Activated T-cell treated with anti-CD3 and anti-CD28 coated beads for 48 hours (primary cell): ENCODE measurements at places on chromosomes 6 and 20.

DNA sequence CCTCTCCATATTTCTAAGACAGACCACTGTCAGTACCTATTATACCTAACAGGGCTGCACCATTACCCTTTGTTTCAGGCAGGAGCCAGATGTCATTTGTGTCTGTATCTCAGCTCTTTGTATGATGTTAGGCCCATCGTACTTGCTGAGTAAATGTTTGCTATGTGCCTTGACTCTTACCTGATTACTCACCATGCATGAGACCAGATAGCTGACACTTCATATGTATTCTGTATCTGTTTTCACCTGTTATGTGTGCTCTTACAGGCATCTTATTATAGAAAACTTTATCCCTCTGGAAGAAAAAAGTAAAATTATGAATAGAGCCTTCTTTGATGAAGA lies 31.7 kb upstream of the ASXL1 start:
- DNase-seq: no peak

DNA sequence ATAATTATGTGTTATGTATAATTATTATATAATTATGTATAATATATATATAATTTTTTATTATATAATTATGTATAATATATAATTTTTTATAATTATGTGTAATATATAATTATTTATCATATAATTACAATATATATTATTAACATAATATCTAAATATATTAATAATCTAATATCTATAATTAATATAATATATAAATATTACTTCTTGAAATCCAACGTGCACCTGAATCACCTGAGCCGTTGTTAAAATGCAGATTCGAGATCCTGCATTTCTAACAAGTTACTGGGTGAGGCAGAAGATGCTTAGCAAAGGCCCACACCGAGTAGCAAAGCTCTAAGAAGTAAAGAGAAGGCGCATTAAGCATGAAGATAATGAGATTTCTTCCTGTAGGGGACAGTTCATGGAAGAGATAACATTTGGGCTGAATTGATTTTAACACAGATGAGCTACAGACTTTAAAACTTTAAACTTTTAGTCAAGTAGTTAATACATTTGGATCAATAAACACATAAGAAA lies 406.4 kb upstream of the PLCB4 start:
- DNase-seq: no peak

DNA sequence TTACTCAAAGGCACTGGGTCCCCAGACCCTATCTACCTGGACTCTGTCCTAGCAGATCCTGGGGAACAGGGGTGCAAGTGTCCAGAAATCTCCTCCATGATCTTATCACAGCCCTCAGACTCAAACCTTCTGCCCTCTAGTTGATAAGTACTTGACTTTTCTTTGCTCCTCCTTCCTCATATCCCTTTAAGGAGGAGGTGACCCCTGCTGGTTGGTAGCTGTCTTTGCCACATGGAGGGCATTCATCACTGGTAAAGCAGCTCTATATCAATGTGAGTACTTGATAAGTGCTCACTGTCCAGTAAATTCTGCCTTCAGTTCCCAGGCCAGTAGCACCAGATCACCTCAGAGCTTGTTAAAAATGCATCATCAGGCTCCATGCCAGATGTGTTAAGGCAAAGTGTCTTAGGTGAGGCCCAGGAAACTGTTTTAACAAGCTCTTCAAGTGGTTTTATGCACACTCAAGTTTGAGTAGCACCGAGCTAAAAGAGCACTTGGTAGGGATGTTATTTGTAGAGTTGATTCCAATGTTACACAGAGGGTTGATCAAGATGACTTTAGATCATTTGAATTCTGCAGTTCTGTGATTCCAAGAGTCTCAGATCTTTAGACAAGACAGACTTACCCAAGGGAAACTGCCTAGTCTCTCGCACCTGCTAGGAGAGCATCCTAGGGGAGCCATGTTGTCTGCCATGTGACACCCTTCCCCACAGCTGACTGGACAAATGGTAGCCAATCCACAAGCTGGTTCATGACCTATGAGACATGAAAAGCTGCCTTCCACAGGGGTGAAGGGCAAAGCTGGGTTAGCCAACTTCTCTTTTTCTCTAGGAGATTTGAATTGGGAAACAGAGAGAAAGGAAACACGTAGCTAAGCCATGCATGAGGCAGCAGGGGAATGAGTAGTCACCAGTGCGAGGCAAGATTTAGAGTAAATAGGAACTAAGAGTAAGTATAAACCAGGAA lies 18.6 kb downstream of the TREML2 start:
- DNase-seq: peak; percentile 28

GRCh38 chr6:165308926-165309731 lies at the start of gene C6orf118:
TSS of gene C6orf118 (minus strand) at chr6:165309605. CDS start at chr6:165309586, 19 bp downstream.
- DNase-seq: no peak

- DNase-seq: no peak
Observed at GRCh38 chr6:93087606-93088005, 331.8 kb downstream of the EPHA7 start.

DNA sequence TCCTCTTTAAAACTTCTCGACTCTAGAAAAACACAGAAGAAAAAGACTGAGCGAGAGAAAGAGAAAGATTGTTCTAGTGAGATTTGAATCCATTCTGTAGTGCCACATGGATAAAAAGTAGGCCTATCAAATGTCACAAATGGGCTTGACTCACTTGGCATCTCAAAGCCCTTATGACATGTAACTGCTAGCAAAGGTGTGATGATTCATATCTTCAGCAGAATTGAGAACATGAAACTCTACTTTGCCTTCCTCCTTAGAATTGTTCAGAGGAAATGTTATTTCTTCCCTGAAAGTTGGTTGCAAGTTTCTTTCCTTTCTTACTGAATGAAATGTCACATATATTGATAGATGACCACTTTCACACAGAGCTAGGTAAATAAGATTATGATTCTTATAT lies 40.4 kb upstream of the DUSP22 start:
- no peak for DNase-seq

- no peak for DNase-seq
Observed at GRCh38 chr20:16313917-16314316, 259.3 kb downstream of the KIF16B start.

DNA sequence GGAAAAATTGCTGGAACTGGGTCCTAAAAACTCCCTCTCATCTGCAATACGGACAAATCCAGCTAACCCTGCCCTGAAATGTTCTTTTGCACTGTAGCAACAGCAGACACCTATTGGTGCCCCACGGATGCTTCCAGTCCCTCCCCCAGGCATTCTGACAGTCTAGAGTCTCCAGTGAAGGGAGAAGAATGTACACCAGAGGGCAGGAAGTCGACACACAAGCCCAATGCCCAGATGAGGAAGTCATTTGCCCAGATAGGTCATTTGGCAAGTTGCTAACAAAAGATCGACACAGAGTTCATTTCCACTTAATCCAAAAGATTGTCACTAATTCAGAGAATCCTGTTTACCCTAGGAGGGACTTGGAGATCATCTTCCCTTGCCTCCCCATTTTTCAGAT lies 293.0 kb upstream of the PRDM1 start:
- no peak for DNase-seq

- no peak for DNase-seq
Observed at GRCh38 chr6:10723567-10723881, 654 bp downstream of the TMEM14C start.

DNA sequence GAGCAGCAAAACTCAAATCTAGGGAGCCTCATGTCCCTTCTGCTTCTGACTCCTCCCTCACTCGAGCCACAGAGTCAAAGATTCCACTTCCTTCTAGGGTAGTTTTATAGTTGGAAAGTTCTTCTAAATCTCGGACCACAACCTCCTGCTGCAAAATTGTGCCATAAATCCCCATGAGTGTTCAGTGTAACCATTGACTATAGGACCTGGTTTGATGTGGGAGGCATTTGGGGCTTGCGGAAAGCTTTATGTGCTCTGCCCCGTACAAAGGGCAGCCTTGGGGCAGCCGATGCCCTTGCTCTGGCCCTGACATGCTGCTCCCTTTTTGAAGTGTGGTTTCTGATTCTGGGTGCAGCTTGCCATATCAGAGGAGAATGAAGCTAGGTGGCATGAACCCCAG lies 43.6 kb upstream of the IER3 start:
- no peak for DNase-seq

DNA sequence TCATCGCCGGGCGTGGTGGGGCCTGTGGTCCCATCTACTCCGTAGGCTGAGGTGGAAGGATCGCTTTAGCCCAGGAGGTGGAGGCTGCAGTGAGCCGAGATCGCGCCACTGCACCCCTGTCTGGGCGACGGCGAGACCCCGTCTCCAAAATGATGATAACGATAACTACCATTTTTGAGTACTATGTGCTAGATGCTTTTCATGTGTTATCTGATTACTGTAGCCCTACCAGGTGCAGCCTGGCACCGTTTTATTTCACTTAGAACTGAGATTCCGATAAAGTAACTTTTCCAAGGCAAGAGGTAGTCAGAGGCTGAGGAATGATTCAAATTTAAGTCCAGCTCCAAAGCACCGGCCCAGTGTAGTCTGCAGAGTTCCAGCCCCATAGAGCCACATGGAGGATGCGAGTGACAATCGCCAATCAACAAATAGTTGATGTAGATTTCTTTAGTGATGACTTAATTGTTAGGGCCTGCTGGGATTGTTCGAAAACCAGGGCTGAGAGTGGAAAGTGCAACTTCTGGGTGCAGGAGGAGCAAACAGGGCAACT lies 727 bp downstream of the ERMARD start:
- DNase-seq: no peak

DNA sequence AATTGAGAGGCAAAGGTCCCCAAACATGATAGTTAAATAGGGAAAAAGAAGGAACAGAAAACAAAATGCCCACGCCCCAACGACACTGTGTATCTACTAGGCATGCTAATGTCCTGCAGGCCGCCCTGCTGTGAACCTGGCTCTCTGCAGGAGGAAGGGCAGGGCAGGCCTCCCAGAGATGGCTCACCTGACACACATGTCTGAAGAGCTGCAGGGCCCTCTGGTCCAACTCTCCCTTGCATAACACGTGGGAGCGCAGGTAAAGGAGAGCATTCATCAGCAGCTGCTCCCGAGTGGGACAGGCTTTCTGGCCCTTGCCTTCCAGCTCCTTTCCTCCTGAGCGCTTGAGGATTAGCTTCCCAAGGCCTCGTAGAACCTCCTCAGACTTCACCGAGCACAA lies 53.7 kb upstream of the LYRM2 start:
- no peak for DNase-seq

DNA sequence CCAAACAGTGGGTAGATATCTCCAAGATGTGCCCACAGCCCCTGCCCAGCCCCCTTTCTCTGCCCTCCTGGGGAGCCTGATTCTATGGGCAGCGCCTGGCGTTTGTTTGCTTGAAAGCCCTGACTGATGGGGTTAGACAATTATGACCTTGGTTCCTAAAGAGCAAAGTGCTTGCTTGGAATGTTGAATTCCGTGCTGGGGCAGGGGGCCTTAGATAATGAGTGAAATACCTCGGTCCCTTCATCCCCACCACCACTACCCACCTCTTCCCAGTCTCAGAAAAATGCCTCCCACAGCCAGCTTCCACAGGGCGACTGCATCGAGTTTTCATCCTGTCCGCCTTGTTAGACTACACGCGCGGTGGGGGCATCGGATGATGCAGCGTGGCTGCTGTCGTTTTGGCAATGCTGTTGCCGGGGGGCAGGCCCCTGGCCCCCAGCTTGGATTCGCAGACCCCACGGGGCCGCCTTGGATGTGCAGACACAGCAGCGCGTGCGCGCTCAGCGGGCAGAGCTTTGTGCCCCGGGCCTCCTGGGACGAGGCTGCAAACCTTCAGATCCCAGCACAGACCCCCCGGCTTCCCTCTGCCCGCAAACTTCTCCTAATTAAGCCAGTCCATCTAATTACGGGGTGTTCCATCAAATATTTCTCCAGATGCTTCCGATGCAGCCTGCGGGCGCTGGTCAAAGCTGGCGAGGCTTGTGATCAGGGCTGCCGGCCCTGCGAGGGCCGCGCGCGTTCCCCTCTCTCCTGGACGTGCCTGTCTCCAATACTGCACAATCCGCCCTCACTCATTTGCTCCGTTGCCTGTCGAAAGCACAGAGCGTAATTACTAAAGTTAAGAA lies 86.1 kb downstream of the LINC00237 start:
- DNase-seq: no peak

GRCh38 chr6:117482240-117483003 lies at the start of gene DCBLD1:
TSS of gene DCBLD1 (plus strand) at chr6:117482674. CDS start at chr6:117482782, 108 bp downstream.
- DNase-seq: peak; percentile 57

DNA sequence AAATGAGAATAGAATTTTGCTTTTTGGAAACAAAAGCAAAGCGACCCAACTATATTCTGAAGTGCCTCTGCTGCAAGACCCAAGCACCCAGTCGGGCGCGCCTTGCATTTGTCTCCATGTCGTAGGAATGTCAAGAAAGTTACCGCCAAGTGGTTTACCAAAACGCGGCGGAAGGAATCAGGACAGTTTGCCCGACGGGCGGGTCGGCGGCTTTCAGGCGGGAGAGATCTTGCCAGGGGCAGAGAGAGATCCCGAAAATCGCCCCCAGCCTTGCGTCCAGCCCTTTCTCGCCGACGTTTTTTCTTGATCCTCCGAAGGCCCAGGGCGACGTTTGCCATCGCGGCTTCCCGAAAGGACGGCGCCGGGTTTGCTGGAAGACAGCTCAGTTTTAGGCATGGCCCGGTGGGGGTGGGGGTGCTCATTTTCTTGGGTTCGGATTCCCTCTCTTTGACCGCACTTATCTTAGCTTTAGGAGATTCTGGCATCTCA lies 4.0 kb upstream of the LIN28B start:
- no peak for DNase-seq

GRCh38 chr6:121633309-121633708 lies 197.9 kb downstream of the GJA1 start:
- DNase-seq: no peak

DNA sequence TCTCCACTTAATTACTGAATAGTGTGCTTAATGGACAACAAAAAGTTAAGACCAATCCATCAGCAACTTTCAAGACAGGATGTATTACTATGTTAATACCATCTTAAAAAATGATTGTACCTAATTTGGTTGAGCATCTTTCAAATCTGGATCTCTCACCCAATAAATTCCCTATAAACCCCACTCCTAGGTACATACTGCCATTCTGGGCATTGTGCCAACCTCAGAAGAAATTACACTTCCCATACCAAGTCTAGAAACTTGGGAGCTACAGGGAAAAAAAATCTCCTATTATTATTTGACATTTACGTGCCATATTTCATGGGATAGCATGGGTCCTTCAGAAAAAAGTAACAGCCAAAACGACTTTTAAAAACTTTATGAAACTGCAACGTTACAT lies 5.1 kb downstream of the SYNCRIP start:
- no peak for DNase-seq
